Stimulated activated CD4-positive, alpha-beta T cell treated with anti-CD3 and anti-CD28 coated beads, Interleukin-15, amount 100 ng/mL, for 1 hour (primary cell): ENCODE measurements at places on chromosomes 3 and 15.

GRCh38 chr3:57048052-57048671 is 12.3 kb upstream of the SPATA12 start:
- DNase-seq = no peak

GRCh38 chr3:170233530-170233929 is 11.3 kb downstream of the PRKCI start:
- no peak for DNase-seq

- DNase-seq = no peak
Observed at GRCh38 chr3:152051501-152052404, 178.3 kb downstream of the SUCNR1 start.

DNA sequence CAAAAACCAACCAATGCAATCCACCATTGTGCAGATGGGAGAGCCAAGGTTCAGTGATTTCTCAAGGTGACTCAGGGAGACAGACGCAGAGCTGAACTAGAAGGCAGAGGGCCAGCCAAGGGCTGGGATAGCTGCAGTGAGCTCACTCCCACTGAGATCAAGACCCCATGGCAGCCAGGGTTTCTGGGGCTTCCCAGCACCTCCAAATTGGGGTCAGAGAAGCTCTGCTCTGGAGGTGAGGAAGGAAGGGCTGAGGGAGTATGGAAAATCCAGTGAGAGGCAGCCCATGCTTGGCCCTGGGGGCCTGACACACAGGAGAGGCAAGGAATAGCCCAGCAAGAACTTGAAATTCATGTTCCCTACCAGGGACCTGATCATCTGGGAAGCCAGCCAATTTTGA is 61.0 kb downstream of the ISG20 start:
- no peak for DNase-seq
